ENCODE measurements at places on chromosomes 1 and 21.

GRCh38 chr1:67020304-67020703 lies 33.6 kb downstream of the SLC35D1 start:
- no peak for DNase-seq

DNA sequence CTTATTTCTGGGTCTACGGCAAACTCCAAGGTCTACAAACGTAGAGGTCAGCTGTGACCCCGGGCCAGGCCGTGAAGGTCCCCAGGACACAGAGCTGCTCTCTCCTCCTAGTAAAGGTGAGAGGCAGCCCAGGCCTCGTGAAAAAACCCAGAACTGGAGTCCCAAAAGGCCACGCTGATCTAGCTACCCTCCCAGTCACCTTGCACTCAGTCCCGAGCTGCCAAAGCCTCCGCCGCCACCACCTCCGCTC lies 125 bp downstream of the ATP5PF start:
- no peak for DNase-seq

GRCh38 chr1:198056255-198056654 lies 100.5 kb upstream of the NEK7 start:
- no peak for DNase-seq

DNA sequence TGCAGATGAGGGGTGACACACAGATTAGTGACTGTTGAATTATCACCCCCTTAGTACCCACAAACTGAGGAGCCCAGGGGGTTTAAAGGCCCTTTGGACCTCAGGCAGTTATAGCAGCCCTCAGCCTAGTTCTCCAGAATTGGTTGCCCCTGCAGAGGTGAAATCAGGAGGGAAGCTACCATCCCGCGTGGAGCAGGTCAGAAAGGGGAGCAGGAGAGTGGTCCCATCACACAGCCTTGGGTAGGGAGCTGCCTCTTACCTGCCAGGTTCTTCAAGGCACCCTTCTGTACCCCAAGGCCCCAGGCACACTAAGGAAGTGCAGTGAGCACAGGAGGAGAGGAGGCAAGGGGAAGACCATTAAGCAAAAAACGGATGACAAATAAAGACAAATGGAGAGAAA lies 121.2 kb upstream of the TNR start:
- DNase-seq: no peak

DNA sequence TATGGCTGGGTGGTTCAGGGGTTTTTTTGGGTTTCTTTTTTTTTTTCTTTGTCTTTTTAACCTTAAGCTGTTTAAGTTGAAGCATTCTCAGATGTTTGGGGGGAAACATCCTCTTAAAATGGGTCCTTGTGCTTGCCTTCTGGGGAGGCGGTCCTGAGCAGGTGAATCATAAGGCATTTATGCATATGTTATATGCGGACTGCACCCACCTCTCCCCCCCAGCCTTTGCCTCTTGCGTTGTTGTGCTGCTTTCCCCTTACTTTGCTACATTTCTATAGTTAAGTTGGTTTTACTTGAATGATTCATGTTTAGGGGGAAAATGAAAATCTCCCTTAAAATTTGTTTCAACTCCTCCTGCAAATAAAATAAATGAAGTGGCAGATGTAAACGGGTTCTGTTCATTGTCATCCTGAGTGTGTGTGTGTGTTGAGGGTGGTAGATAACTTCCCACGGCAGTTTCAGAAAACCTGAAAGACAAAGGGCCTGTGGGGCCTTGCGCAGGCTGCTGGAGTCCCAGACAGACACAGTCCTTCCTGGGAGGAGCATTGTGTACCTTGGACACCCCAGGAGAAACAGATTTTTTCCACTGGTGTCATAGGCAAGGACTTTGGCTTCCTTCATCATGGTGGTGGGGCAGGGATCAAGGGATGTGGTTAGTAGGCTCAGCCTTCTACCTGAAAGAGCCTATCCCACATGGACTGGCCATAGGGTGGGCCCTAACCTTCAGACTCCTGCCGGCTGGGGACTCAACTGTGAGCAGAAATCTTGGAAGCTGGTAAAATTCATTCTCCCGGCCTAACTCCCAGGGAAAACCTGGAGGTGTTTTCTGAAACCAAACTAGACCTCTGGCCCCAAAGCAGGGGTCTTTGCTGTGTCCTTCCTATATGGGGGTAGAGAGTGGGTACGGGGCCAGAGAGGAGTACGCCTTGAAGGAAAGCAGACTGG lies 926 bp upstream of the SH3D21 start:
- no peak for DNase-seq

DNA sequence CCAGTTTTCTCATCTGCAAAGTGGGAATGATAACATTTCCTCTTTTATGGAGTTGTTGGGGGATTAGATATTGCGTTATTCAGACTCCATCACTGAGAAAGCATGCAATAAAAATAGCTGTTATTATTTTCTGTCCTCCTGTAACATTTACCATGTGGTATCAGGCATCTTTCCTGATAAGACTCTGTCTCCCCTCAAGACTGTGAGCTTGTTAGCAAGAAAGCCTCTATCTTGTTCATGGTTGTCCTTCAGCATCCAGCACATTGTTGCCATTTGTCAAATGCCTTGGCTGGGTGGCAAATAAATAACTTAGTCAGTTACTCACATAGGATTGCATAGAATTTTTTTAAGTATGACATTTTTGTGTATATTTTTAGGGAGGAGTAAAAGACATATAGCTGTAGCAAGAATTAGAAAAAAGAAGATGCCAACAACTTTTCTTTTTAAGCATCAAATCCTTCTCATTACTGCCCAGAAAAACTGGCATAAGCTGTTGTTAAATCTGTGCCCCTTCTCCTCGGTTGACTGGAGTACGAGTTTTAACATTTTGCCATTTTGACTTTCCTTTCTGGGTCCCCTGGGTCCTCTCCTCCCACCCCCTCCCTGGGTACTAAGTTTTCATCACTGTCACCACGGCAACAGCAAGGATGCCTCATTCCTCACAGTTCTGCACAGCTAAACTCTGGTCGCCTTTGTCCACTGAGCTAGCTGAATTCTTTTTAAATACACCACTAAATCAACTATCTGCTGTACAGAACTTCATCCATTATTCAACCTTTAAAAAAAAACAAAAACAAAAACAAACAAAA lies 1.0 kb upstream of the JAM2 start:
- DNase-seq: no peak

DNA sequence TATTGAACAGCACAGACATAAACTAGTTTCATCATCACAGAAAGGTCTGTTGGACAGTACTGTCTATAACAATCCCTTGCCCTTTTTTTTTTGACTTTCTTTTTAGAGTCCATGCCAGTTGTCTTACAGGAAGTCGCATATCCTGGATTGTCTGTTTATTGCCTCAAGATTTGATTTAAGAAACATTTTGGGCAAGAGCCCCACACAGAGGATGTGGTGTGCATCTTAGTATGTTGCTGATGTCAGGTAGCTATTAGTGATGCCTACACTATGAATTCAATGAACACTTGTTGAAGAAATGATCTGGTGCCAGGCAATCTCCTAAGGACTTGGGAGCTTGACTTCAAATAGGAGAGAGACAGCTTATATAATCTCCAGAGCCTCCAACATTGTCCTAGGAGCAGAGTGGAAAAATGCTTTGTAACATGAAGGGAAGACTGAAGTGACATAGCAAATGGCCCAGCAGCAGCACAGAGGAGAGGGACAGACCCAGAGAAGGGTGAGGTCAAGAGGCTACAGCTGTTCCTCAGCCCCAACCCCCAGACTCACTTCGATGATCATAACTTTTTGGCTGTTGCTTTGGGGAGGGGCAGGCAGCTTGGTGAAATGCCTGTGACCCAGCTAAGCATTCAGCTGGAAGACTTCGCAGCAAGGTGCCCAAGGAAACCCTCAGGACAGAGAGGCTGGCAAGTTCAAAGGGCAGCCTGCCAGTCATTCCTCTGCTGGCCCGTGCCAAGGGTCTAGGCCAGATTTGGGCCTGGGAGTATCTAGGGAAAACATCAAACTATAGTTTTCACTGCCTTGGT lies 7.5 kb upstream of the RAB29 start:
- no peak for DNase-seq

GRCh38 chr1:39086865-39087409 lies 60.8 kb downstream of the NDUFS5 start:
- no peak for DNase-seq

- no peak for DNase-seq
These were observed 4.9 kb downstream of the CAMK2N1 start for GRCh38 chr1:20480951-20481617.

DNA sequence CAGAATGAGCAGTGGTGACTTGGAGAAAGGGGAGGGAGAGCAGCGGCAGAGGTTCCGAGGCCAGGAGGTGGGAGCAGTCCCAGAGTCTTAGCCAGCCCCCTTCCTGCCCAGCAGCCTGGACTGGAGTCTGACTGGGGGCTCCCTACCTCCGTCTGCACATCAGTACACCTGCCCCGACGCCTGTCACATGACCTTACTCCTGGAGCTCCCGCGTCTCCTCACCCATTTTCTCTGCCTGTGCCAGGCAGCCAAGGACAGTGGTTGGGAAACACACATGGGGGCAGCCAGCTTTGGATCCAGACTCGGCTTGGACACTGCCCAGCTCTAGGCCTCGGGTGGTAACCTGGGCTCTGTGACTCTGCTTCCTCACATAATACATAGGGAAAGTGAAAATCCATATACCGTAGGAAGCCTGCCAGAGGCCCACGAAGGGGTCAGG lies 16.9 kb downstream of the ACTRT2 start:
- DNase-seq: no peak

DNA sequence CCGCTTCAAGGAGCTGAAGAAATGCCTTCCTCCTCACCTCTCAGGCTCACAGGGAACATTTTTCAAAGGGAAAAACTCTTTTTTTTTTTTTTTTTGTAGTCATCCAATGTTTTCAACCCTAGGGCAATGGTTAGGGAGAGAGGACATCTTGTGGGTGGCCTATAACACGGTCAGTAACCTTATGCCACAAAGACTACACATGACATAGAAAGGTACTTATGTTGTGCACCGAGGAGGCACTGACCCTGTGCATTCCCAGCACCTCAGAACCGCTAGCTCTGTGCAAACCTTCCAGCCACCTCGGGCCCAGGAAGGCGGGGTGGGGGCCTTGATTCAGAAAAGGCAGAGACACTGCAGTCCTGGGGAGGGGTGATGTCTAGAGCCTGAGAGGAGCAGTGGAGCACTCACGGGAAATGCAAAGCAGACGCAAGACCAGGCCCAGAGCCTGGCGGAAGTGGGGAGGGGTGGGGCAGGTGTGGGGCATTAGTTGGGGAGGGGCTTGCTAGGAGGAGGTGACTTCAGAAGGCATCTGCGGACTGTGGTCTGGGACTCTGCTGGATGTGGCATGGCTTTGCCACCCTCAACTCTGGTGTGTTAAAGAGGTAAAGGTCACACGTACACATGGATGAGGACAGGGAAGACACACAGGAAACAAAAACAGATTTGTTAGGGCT lies 68.6 kb downstream of the MDM4 start:
- DNase-seq: no peak

- peak; percentile 63 for DNase-seq
These were observed 92.1 kb downstream of the LRRC8C start for GRCh38 chr1:89725011-89725370.

- DNase-seq: no peak
These were observed 6.2 kb downstream of the CSRP1 start for GRCh38 chr1:201500670-201501120.

GRCh38 chr21:15521644-15522001 lies 208.2 kb upstream of the USP25 start:
- no peak for DNase-seq

GRCh38 chr1:26811708-26812107 lies 14.8 kb upstream of the ZDHHC18 start:
- DNase-seq: no peak

GRCh38 chr1:19372136-19372514 lies 60.0 kb downstream of the SLC66A1 start:
- no peak for DNase-seq

GRCh38 chr1:187074445-187075048 lies 245.8 kb downstream of the PLA2G4A start:
- DNase-seq: no peak

DNA sequence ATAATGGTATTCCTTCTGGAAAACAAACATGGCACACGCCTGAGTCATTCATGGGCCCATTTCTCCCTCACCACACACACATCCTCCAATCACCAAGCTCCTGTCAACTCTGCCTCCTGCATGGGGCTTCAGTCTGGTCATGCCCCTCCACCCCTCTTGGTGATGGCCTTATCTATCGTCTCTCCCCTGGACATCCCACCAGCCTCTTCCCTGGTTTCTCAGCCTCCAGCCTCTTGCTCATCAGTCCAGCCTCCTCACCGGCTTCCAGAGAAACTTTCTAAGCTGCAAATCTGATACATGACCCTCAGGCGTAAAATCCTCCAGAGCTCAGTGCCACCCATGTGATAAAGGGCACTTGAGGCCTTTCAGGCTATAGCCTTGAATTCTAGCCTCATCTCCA lies 243.9 kb downstream of the FOXD2 start:
- DNase-seq: no peak

DNA sequence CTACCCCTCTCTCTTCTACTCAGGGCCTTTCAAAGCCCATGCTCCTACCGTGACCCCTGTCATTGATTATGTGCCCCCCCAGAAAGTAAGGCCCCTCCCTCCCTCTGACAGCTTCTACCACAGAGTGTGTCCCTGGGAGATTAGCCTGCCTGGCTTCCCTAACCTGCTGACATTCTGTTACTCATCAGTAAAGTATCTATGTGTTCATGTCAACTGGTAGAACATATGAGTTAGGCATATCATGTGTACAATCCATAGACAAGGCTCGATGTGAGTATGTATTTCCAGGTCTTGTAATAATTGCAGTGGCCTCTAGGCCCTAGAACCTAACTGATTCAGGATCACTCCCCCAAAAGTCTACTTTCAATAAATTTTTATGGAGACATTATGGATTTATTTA lies 120.0 kb downstream of the GIPC2 start:
- DNase-seq: no peak

GRCh38 chr1:215566556-215567490 lies at the start of gene KCTD3:
Gene KCTD3, plus strand, starts transcription at chr1:215567304. Its CDS starts 382 bp downstream, at chr1:215567686.
- DNase-seq: peak; percentile 39

- DNase-seq: no peak
These were observed 238.4 kb upstream of the DMRTA2 start for GRCh38 chr1:50661626-50662025.

GRCh38 chr1:60861961-60862567 lies 220.3 kb upstream of the NFIA start:
- DNase-seq: no peak

DNA sequence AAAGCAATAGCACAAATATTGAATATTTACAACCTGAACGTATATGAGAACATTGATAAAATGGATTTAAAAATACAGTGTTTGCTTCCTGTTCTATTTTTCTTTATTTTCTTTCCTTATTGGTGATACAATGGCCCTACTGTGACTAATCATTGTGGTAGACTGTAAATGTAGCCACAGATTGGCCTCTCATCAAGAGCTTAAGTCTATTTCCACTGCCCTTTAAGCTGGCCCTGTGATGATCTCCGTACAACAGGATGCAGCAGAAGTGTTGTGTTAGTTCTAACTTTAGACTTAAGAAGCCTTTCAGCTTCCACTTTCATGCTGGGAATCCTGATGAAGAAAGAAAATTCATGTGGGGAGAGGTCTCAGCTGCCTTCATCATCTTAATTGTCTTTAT lies 285.6 kb upstream of the B3GALT2 start:
- DNase-seq: no peak

GRCh38 chr1:208088319-208088718 lies 155.9 kb downstream of the PLXNA2 start:
- no peak for DNase-seq

Measured in stimulated activated CD4-positive, alpha-beta T cell treated with anti-CD3 and anti-CD28 coated beads, Interleukin-4, amount 100 ng/mL, for 4 hours (primary cell).